Tongue (tissue), 3 donors: ENCODE measurements at places on chromosomes 3 and 15. TPM values are rescaled to one million over a fixed set of nuclear protein-coding genes. Genes with fewer than 3 reads are reported as not detected.

DNA sequence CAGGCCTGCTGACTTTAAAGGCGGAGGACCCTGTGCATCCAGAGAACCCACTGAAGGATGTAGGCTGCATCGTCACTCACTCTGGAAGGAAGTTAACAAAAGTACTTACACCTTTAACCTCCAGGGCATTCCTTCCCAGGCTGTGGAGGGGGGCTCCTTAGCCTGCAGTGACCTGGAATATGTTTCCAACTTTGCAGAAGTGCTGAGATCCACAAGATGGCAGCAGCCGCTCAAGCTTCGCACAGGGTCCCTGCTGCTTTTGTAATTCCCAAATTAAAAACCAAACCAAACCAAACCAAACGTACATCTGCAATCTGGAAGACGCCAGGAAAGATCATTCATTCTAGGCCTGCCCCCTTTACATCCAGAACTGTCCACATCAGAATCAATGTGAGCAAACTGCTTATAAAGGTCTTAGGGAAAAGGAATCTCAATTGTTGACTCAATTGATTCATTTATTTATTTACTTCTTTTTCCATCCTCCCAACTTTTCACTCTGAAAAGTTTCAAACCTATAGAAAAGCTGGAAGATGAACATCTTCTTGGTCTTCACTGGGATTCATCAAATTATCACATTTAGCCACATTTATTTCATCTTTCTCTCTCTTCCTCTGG lies 70.5 kb upstream of the KLHL25 start:
- DNase-seq: peak; percentile 86

DNA sequence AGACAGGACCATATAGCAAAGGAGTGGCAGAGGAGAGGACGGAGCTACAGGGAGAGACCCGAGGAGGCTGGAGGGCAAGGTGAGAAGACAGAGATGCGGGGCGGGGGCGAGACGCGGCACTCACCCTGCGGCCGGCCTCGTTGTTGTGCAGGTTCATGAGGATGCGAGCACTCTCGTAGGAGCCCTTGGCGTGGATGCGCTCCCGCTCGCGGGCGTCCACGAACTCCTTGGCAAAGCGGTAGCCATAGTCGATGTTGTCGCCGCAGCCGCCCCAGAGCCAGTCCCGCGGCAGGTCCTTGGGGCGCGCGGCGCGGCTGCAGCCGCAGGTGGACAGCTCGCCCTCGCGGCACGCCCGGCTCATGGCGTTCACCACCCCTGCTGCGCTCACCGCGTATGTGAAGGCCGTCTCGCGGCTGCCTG lies 12.9 kb downstream of the WNT5A start:
- DNase-seq: no peak

Gene LRRN1
- 48.5 TPM for total RNA-seq

- DNase-seq: peak; percentile 1
Observed at GRCh38 chr15:37824717-37825382, 109.6 kb upstream of the TMCO5A start.
